CD8-positive, alpha-beta T cell (primary cell): ENCODE measurements at places on chromosomes 16 and 17.

- DNase-seq = no peak
Measured at GRCh38 chr16:24999856-25000461, 15.2 kb downstream of the ARHGAP17 start.

GRCh38 chr16:28261942-28262341, 30.4 kb upstream of the SBK1 start:
- DNase-seq = no peak

DNA sequence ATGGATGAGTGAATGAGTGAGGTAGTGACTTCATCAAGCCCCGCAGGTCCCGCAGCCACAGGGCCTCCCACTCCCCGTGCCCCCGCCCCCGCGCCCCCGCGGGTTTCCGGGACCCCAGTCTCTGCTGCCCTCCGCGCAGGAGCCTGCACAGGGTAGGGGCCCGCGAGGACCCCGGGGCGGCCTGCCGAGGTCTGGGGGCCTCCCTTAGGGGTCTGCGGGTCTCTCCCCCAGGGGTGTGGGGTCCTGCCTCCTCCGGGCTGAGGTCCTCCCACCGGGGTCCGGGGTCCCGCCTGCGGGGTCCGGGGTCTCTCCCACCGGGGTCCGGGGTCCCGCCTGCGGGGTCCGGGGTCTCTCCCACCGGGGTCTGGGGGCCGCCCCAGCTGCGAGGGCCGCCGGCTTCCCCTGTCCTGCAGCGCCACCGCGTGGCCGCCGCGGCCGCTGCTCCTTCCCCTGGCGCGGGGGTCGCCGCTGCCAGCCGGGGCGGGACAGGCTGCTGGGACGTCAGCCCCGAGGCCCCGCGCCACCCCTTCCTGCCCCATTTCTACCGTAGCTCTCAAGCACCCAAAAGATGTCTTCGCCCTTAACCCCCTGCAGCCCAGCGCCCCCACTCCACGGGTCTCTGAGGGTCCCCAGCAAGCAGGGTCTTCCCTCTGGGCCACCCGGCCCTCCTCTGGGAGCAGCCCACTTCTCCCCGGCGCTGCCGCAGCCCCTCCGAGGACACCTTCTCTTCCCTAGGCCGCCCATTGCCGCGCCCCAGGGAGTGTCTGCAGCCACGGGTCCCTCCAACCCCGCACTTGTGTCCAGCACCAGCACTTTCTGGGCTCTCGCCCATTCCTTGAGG, 10.4 kb upstream of the CHMP6 start:
- DNase-seq = peak; percentile 49

DNA sequence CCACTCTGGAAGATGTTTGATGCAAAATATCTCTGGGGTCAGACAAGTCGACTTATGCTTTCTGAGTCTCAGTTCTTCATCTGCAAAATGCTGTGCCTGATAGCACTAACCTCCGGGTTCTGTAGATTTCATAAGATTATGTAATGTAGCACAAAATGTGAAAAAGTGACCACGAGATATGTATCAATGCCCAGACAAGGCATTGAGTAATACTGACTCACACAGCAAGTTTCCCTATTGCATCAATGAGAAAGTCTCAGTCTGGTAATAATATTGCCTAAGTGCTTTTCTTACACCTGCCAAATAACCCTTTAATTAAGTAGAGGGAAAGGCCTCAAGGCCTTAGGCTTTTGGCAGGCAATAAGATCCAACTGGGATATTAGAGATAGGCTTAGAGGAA, 41.4 kb upstream of the MMP2 start:
- no peak for DNase-seq

DNA sequence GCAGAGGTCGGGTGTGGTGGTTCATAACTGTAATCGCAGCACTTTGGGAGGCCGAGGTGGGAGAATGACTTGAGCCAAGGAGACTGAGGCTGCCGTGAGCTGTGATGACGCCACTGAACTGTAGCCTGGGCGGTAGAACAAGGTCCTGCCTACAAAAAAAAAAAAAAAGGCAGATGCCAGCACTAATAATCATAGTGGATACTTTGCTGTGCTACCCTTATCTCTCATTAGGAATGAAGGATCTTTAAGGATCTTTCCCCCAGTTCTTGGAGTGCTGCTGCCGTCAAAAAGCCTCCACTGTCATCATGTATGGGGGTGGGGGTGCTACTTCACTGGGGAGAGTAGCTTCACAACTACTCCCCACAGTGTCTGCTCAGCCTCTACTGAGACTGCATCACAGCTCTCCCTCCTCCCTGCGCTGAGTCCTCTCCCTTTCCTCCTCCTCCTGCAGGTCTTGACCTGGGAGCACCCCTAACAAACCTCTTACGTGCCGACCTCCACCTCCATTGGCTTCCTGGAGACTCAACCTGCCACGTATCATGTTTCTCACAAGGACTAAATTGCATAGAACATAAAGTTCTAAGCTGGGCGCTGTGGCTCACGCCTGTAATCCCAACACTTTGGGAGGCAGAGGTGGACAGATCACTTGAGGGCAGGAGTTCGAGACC, 24.4 kb upstream of the ST6GALNAC1 start:
- DNase-seq = no peak
